Foreskin keratinocyte (primary cell): ENCODE measurements at places on chromosomes 4 and X. TPM values are rescaled to one million over a fixed set of nuclear protein-coding genes. Genes with fewer than 3 reads are reported as not detected.

The TXK gene
- total RNA-seq, result not detected in 2 replicates

The XPNPEP2 gene
- total RNA-seq, result not detected in 2 replicates

The CHRDL1 gene
- not detected in 2 replicates for total RNA-seq

The ALB gene
- total RNA-seq, result not detected in 2 replicates

The FAM156A gene
- 7.8 and 9.5 TPM in 2 replicates for total RNA-seq

The IL3RA gene
- total RNA-seq, result not detected in 2 replicates

The FGFR3 gene
- 26.1 and 40.6 TPM in 2 replicates for total RNA-seq

The BMP2K gene
- 27.7 and 29.4 TPM in 2 replicates for total RNA-seq

The ARHGAP6 gene
- total RNA-seq, result 0.11 TPM in 1 of 2 replicates, not detected in the other

The SLC6A8 gene
- total RNA-seq, result 40.0 and 43.4 TPM in 2 replicates

The MAML3 gene
- 0.35 and 0.61 TPM in 2 replicates for total RNA-seq

The MGAT4D gene
- not detected in 2 replicates for total RNA-seq

The DMRTC1 gene
- not detected in 2 replicates for total RNA-seq

The PPP1R2C gene
- total RNA-seq, result not detected in 2 replicates

The TAB3 gene
- 19.2 and 21.3 TPM in 2 replicates for total RNA-seq

The GABRA4 gene
- not detected in 2 replicates for total RNA-seq

The ATP1B4 gene
- total RNA-seq, result not detected in 2 replicates

The CA5B gene
- total RNA-seq, result 2.9 TPM in 2 replicates

The UGT2A1 gene
- not detected in 2 replicates for total RNA-seq

The SSX2 gene
- not detected in 2 replicates for total RNA-seq

The ZNF141 gene
- total RNA-seq, result 6.3 and 7.2 TPM in 2 replicates

The IL2RG gene
- total RNA-seq, result 0.11 and 0.27 TPM in 2 replicates
